ENCODE measurements at places on chromosomes 5 and 9. TPM values are rescaled to one million over a fixed set of nuclear protein-coding genes. Genes with fewer than 3 reads are reported as not detected.
A peak's percentile ranks its signal among the peaks of the same experiment; 100 is the strongest.

- no peaks in the 10 kb centered on the region for H3K27me3 ChIP-seq
Measured at GRCh38 chr5:178651046-178651810, 24.4 kb upstream of the CLK4 start.

- no peaks in the 10 kb centered on the region for H3K36me3 ChIP-seq
- no peak overlapping the region for H3K4me3 ChIP-seq
- no peak for DNase-seq
- H3K4me1 ChIP-seq: no peaks in the 10 kb centered on the region
- H3K27me3 ChIP-seq: no peaks in the 10 kb centered on the region
Measured at GRCh38 chr5:39151745-39152144, 67.6 kb downstream of the FYB1 start.

GRCh38 chr5:87408204-87408603, 4.5 kb downstream of the CCNH start:
- peaks cover 51% of the 10 kb centered on the region for H3K36me3 ChIP-seq
- no peak for DNase-seq
- no peaks in the 10 kb centered on the region for H3K27me3 ChIP-seq
- H3K4me1 ChIP-seq: peaks cover 25% of the 10 kb centered on the region

GRCh38 chr5:178777520-178777919, 47.1 kb upstream of the ZNF354A start:
- H3K27me3 ChIP-seq: no peaks in the 10 kb centered on the region
- no peaks in the 10 kb centered on the region for H3K4me1 ChIP-seq
- no peak overlapping the region for H3K27ac ChIP-seq
- no peaks in the 10 kb centered on the region for H3K36me3 ChIP-seq

GRCh38 chr9:87671478-87671877, 54.4 kb upstream of the CTSL start:
- H3K4me1 ChIP-seq: no peaks in the 10 kb centered on the region
- H3K27me3 ChIP-seq: 0 out of 2 replicates have a peak, but pooled peaks cover 3% of the 10 kb centered on the region
- H3K27ac ChIP-seq: no peak overlapping the region
- no peak overlapping the region for H3K4me3 ChIP-seq

DNA sequence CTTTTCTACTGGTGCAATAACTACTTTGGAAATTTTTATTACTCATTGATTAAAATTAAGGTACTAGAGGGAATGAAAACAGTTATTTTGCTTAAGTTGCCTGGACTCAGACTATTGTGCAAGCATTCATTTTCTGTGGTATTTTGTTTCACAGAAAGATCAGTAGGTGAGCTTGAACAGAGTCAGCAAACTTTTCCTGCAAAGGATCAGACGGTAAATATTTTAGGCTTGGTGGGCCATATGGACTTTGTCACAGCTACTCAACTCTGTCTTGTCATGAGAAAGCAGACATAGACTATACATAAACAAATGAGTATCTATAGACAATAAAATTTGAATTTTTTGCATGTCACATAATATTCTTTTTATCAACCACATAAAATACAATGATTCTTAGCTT, 1036.4 kb downstream of the NR2F1-AS1 start:
- peaks cover 25% of the 10 kb centered on the region for H3K4me1 ChIP-seq
- H3K27ac ChIP-seq: peak overlapping the region; percentile 47
- H3K4me3 ChIP-seq: no peak overlapping the region
- H3K36me3 ChIP-seq: no peaks in the 10 kb centered on the region

Gene FOXD4L4
- total RNA-seq: not detected

Gene NFIB
- total RNA-seq: 5.3 TPM

Gene SNCAIP
- total RNA-seq: 4.0 TPM

- H3K36me3 ChIP-seq: peaks cover 5% of the 10 kb centered on the region
- no peak for DNase-seq
- no peaks in the 10 kb centered on the region for H3K27me3 ChIP-seq
- H3K27ac ChIP-seq: no peak overlapping the region
- no peak overlapping the region for H3K4me3 ChIP-seq
- no peaks in the 10 kb centered on the region for H3K4me1 ChIP-seq
Measured at GRCh38 chr5:96671441-96671840, 9.3 kb downstream of the CAST start.

Gene MYMK
- not detected for total RNA-seq

GRCh38 chr9:89602978-89603766, 1.6 kb upstream of the GADD45G start:
- no peaks in the 10 kb centered on the region for H3K36me3 ChIP-seq
- H3K4me1 ChIP-seq: peaks cover 25% of the 10 kb centered on the region
- H3K4me3 ChIP-seq: peak overlapping the region; percentile 63
- DNase-seq: peak; percentile 88

- H3K4me3 ChIP-seq: peak within 1 kb of the TSS; percentile 99
- H3K27ac ChIP-seq: peak within 1 kb of the TSS; percentile 97
- peaks cover 10% of the 10 kb centered on the region for H3K36me3 ChIP-seq
- peak; percentile 97 for DNase-seq
- H3K27me3 ChIP-seq: no peaks in the 10 kb centered on the region
Measured at GRCh38 chr5:95822542-95823181, at the start of gene GLRX. Gene GLRX (minus strand): TSS chr5:95822726. CDS start chr5:95822662, 64 bp downstream.

DNA sequence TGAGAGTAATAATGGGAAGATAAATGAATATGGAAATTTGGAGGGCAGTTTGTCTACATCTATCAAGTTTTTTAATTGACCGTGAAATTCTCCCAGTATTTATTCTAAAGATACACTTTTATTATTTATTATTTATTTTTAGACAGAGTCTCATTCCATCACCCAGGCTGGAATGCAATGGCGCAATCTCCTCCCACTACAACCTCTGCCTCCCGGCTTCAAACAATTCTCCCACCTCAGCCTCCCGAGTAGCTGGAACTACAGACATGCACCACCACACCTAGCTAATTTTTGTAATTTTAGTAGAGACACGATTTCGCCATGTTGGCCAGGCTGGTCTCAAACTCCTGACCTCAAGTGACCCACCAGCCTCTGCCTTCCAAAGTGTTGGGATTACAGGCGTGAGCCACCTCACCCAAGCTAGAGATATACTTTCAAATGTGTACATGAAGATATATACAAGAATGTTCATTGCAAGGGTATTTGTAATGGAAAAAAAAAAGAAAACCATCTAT, 97.7 kb upstream of the SLC12A2 start:
- no peaks in the 10 kb centered on the region for H3K36me3 ChIP-seq
- DNase-seq: no peak
- no peak overlapping the region for H3K4me3 ChIP-seq
- H3K4me1 ChIP-seq: peaks cover 13% of the 10 kb centered on the region
- no peak overlapping the region for H3K27ac ChIP-seq
- no peaks in the 10 kb centered on the region for H3K27me3 ChIP-seq

Gene ZNF484
- 5.9 TPM for total RNA-seq

DNA sequence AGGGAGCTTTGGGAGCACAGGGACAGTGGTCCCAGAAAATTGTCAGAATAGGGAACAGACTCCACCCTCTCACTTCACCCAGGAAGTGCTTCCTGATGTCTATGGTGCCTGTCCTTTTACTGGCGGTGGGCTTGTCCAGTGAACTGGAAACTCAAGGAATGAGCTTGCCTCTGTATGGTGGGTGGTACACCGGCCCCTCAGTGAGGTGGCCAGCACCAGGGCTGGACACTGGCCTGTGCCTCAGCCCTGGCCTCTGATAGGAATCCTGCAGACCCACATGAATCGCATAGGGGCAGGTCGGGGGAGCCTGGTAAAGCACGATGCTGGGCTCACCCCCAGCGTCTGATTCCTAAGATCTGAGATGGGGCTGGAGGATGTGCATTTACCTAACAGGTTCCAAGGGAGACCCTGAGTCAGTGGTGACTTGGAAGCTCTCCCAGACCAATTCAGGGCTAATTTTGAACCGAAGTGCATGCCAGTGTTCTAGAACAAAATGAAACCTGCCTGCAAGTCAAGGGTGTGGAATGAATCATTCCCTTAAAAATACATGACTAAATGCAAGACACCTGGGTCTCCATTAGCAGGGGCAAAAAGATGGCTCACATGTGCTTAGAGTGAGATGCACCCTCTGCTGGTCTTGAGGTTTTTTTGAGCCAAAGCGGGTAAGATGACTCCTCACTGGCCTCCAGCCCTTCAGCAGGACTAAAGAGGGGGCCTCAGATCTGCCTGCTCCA, 178.3 kb downstream of the HSPA4 start:
- DNase-seq: no peak
- H3K27me3 ChIP-seq: peaks cover 13% of the 10 kb centered on the region
- no peaks in the 10 kb centered on the region for H3K36me3 ChIP-seq
- no peak overlapping the region for H3K27ac ChIP-seq

- no peak overlapping the region for H3K4me3 ChIP-seq
- H3K27me3 ChIP-seq: no peaks in the 10 kb centered on the region
Measured at GRCh38 chr9:88258601-88259000, 120.3 kb upstream of the SPATA31C2 start.

Gene ANKRD34B
- not detected for total RNA-seq

DNA sequence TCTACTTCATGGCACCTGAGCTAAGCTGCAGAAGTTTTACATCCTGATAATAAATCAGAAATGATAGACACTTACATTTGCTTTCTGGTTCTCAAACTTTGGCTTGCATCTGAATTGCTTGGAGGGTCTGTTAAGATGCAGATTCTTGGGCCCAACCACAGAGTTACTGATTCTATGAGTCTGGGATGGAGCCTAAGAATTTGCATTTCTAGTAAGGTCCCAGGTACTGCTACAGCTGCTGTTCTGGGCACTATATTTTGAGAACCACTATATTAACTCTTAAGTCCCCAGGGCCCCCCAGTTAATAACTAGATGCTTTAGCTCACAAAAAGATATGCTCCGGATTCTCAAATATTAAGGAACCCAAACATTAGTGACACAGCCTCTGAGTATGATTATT, 69.8 kb upstream of the DAB2 start:
- no peaks in the 10 kb centered on the region for H3K27me3 ChIP-seq
- no peak for DNase-seq
- peak overlapping the region; percentile 68 for H3K27ac ChIP-seq
- H3K4me1 ChIP-seq: peaks cover 27% of the 10 kb centered on the region

DNA sequence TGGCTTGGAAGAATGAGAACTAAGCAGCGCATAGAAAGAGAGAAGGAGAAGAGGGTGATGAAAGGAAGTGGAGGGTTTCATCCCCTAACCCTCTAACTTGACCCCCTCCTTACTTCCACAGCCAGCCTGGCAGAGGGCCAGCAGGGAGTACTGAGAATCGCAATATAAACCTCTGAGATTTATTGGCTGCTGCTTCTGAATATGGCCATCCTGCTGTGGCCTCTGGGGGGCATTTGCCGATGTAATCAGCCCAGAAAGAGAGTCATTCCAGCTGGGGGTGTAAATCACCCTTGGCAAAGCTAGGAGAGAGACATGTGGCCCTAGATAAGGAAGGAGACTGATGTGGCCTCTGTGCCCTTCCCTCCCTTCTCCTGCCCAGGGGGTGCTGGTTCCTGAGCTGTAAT, 960 bp upstream of the GFRA3 start:
- no peak overlapping the region for H3K27ac ChIP-seq
- H3K27me3 ChIP-seq: peaks cover 24% of the 10 kb centered on the region

DNA sequence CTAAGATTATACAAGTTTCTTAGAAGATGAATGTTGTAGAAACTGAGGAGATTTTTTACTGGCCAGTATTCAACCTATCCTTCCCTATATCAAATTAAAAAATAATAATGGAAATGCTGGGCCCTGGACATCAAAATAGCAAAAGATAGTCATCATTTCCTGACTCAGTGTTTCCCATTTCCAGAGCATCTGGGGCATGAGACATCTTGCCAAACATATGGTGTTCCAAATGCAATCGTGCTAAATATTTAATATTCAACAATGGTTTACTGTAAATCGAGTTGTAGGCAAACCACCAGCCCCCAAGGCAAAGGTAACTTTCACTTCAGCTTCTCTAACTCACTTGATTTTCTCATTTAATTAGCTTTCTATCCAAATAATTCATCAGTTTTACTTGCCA, 152.9 kb downstream of the FRMD3 start:
- H3K27me3 ChIP-seq: no peaks in the 10 kb centered on the region
- peak; percentile 67 for DNase-seq
- no peaks in the 10 kb centered on the region for H3K36me3 ChIP-seq

- no peaks in the 10 kb centered on the region for H3K4me1 ChIP-seq
- no peak overlapping the region for H3K4me3 ChIP-seq
- H3K27me3 ChIP-seq: peaks cover 26% of the 10 kb centered on the region
- DNase-seq: peak; percentile 69
Measured at GRCh38 chr5:170183816-170184687, 48.7 kb upstream of the C5orf58 start.

GRCh38 chr5:172412724-172413286, 41.5 kb downstream of the SH3PXD2B start:
- no peaks in the 10 kb centered on the region for H3K36me3 ChIP-seq
- DNase-seq: peak; percentile 98
- H3K27ac ChIP-seq: peak overlapping the region; percentile 94
- H3K27me3 ChIP-seq: no peaks in the 10 kb centered on the region
- peaks cover 66% of the 10 kb centered on the region for H3K4me1 ChIP-seq

Gene GABRA6
- not detected for total RNA-seq

DNA sequence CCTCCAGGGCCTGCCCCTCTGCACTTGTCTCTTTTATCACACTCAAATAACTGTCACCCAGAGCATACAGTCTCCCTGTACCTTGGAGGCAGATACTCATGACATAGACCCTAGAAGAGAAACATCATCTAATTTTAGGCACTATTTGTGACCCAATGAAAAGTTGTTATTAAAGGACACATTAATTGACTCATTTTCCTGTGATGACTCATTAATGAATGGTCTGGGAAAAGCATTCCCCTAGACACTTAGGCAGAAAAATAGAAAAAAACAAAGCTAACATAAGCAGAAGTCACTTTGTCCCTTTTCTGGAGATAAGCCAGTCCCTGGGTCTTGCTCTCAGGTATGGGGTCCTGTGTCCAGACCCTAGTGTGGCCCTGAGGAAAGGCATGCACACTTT, 15.0 kb downstream of the TRPC7 start:
- no peaks in the 10 kb centered on the region for H3K4me1 ChIP-seq
- no peaks in the 10 kb centered on the region for H3K36me3 ChIP-seq
- no peaks in the 10 kb centered on the region for H3K27me3 ChIP-seq

Gene TMEM250
- total RNA-seq: 69.7 TPM

GRCh38 chr5:150144879-150145278, 10.8 kb downstream of the PDGFRB start:
- peak overlapping the region; percentile 94 for H3K27ac ChIP-seq
- peak overlapping the region; percentile 37 for H3K4me3 ChIP-seq
- DNase-seq: no peak
- peaks cover 81% of the 10 kb centered on the region for H3K4me1 ChIP-seq

GRCh38 chr9:129027685-129028191, 393 bp downstream of the SH3GLB2 start:
- H3K36me3 ChIP-seq: no peaks in the 10 kb centered on the region
- peaks cover 15% of the 10 kb centered on the region for H3K4me1 ChIP-seq
- no peaks in the 10 kb centered on the region for H3K27me3 ChIP-seq
- H3K27ac ChIP-seq: no peak overlapping the region
- no peak for DNase-seq

Gene INSL4
- not detected for total RNA-seq

Gene AGXT2
- total RNA-seq: not detected

Data from GM23248 (cell line).